Suppressor macrophage treated with lipopolysaccharide for 4 hours (primary cell): ENCODE measurements at places on chromosomes 7 and 10.

DNA sequence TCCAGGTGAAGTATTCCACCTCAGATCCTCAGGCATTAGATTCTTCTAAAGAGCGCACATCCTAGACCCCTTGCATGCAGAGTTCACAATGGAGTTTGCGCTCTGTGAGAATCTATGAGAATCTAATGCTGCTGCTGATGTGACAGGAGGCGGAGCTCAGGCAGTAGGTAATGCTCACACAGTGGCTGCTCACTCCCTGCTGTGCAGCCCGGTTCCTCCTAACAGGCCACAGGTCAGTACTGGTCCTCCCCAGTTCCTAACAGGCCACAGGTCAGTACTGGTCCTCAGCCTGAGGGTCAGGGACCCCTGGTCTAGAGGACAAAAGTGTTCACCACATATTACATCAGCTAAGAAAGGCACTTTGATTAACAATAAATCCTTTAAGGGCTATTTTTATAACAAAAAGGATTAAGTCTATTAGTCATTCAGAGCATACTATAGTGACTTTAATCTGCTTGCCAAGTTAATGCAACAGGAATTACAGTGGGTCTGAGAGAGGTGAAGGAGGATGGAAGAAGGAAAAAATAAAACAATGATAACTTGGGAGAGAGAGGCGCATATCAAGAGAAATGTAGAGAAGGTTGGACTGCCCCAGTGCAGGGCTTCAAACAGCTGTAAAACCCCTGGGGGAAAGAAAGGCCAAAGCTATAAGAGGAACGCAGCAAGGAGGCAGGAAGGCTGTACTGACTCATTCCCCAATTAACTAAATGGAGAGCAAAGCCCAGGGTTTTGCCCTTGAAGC lies 49.2 kb downstream of the CUL2 start:
- no peak for DNase-seq

DNA sequence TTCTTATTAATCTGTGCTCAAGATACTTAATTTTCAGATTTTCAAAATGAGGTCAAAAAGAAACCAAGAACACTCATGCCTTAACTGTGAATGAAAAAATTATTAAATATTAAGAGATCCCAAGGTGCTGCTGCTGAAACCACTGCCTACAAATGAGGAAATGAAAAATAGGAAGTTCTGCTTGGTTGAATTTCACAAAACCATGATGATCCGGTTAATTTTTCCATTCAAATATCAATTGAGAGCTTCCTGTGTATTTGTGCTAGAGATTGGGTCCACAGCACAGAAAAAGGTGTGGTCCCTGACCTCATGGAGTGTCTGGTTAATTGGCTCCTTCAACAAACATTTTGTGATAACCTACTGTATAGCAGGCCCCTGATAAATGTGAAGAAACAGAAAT lies 132.7 kb upstream of the YAE1 start:
- peak; percentile 35 for DNase-seq

DNA sequence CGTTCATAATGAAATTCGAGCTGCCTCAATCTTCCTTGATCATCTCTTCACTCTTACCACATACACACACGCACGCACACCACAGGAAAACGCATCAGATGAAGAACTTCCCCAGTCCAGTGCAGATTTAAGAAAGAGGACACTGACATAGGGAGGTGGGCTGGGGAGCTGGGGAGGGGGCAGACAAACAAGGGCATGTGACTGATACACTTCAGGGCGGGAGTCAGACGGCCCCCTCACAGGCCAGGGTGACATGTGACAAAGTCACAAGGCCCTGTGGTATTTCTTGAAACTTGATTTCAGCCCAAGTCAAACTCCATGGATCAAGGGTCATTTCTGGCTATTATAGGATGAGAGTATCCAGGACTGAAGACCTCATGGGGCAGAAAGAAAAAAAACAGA lies 82.6 kb downstream of the KCNMA1 start:
- peak; percentile 76 for DNase-seq

GRCh38 chr10:61096056-61096455 lies 152.1 kb upstream of the RHOBTB1 start:
- DNase-seq, result no peak

DNA sequence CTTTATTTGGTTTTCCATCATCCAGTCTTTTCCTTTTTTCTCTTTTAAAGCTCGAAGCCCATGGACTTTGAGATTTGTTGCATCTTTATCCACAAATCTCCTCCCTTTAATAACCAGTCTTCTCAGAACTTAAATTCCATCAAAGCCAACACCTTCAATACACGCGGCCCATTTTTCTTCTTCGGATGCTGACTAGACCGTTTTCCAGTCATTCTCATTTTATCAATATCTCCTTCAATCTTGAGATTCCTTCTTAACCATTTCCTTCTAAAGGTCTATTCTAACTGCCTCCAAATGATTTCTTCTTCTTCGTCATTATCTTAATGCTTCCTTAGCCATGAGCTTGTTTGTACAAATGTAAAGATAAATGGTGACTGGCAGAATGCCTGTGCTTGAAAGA lies 173.5 kb downstream of the BAMBI start:
- DNase-seq, result no peak

DNA sequence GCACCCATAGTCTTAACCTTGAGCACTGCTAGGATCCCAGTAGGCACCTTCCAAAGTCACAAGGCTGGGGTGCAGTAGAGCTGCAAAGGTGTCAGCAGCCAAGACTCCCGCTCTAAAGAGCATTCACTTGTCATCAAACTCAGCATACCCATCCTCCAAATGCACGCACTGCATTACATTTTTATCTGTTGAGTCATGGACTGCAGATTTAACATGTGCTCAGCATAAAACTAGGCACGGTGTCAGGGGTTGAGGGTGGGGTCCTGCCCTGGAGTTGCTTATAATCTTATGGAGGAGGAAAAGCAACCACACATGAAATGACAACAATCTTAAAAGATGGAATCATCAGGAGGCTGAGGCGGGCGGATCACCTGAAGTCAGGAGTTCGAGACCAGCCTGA lies 102.6 kb downstream of the PARP12 start:
- no peak for DNase-seq

- DNase-seq, result no peak
These were observed 1.8 kb upstream of the WAPL start for GRCh38 chr10:86523348-86523747.

- DNase-seq, result no peak
These were observed 33.5 kb downstream of the CARD11 start for GRCh38 chr7:3010161-3010560.

- no peak for DNase-seq
These were observed 50.5 kb upstream of the NANOS1 start for GRCh38 chr10:118978998-118979350.

DNA sequence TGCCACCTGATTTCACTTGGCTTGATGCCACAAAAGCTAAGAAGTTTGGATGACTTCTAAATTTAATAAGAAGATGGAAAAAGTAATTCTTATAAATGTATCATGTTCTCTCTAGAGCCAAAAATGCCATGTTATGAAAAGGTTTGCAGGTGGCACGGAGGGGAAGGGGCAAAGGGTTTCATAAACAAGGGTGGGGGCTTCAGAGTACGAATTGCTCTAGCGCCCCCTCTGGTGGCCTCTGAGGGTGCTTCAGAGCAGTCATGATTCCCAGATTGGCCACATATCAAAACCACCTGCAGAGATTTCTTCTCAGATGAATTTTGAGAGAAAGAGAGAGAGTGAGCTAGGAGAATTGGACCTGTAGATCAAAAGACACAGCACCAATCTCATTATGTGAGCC lies 208.6 kb upstream of the YAE1 start:
- DNase-seq, result peak; percentile 1

- peak; percentile 93 for DNase-seq
These were observed 122.7 kb downstream of the MAD1L1 start for GRCh38 chr7:2109936-2110609.

DNA sequence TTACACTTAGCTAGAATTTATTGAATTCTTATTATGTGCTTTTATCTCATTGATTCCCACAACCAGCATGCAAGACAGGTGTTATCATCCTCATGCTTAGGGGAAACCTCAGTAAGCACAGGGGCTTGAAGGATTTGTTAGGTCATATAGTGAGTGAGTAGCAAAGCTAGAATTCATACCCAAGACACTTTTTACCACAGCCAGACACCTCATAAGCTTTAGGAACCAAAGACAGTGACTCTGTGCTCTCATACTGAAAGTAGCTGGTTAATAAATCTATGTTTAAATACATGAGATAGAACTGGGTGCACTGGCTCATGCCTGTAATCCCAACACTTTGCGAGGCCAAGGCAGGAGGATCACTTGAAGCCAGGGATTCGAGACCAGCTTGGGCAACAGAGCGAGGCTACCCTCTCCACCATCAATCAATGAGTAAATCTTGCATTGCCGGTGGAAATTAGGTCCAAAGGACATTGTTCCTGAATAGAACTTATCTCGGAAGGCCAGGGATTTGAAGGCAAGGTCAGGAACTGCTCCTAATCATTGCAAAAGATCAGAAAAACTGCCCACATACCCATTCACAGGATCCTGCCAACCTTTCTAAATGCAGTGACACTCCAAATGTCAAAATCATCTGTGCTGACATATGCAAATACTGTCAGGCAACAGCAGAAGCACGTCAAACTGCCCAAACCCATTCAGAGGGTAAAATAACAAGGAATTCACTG lies 523.5 kb downstream of the PARD3 start:
- no peak for DNase-seq

GRCh38 chr7:18755793-18756192 lies 260.2 kb downstream of the HDAC9 start:
- no peak for DNase-seq

GRCh38 chr7:15628876-15629275 lies 57.6 kb downstream of the MEOX2 start:
- DNase-seq, result no peak
